ENCODE measurements at places on chromosomes 4 and X. TPM values are rescaled to one million over a fixed set of nuclear protein-coding genes. Genes with fewer than 3 reads are reported as not detected.

The RS1 gene
- not detected for total RNA-seq

The HELT gene
- total RNA-seq: not detected

The PDGFC gene
- not detected for total RNA-seq

The KIAA1210 gene
- total RNA-seq: not detected

The CXCL13 gene
- total RNA-seq: 1.0 TPM

The TEX13D gene
- 0.16 TPM for total RNA-seq

The XAGE2 gene
- not detected for total RNA-seq

The NALF2 gene
- total RNA-seq: 0.32 TPM

The TACR3 gene
- not detected for total RNA-seq

GRCh38 chr4:7196736-7197135 is 4.4 kb downstream of the SORCS2 start:
- no peak overlapping the region for H3K4me3 ChIP-seq
- no peak for ATAC-seq
- H3K27ac ChIP-seq: no peak overlapping the region

- H3K36me3 ChIP-seq: no peaks in the 10 kb centered on the region
- no peaks in the 10 kb centered on the region for H3K4me1 ChIP-seq
- H3K4me3 ChIP-seq: no peak overlapping the region
- no peak overlapping the region for H3K27ac ChIP-seq
- no peak for ATAC-seq
Observed at GRCh38 chr4:128384765-128385598, 97.4 kb upstream of the PGRMC2 start.

DNA sequence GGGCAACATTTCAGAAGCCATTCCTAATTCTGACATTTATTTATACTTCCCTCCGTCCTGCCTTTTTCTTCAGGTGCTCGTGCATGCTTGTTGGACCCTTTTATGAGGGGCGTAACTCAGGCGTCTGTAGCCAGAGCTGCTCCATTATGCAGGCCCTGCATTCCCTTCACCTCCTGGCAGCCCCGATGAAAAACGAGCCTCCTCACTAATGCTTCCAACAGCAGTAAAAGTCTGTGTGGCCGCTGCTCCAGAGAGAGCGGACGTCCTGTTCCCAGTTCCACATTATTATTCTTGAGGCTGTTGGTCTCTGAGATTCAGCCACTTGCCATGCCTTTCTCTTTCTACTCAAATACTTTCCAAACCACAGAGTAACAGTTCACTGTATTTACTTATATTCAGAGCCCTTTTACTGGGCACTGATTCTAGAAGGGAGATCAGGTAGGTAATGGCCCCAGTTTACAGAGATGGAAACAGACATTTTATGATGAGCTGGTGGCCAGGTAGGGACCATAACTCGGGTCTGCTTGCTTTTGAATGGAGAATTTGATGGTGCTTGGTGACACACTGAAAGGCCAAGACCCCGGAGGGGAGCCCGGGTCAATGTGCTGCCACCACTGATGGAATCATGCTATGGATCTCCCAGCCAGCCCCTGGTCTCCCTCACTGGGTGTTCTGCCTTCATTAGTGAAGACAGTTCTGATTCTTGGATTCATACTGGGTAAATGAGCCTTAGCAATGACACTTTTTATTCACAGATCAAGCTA is 101.0 kb downstream of the GATB start:
- H3K4me1 ChIP-seq: peaks cover 8% of the 10 kb centered on the region
- ATAC-seq: no peak
- H3K4me3 ChIP-seq: no peak overlapping the region
- H3K27ac ChIP-seq: peak overlapping the region; percentile 74
- no peaks in the 10 kb centered on the region for H3K36me3 ChIP-seq
- no peaks in the 10 kb centered on the region for H3K27me3 ChIP-seq

GRCh38 chr4:22573641-22574040 is 57.8 kb upstream of the ADGRA3 start:
- H3K4me3 ChIP-seq: no peak overlapping the region
- H3K36me3 ChIP-seq: no peaks in the 10 kb centered on the region
- no peaks in the 10 kb centered on the region for H3K4me1 ChIP-seq
- no peak overlapping the region for H3K27ac ChIP-seq
- no peak for ATAC-seq

- peak overlapping the region; percentile 92 for H3K4me3 ChIP-seq
- H3K27ac ChIP-seq: no peak overlapping the region
- no peaks in the 10 kb centered on the region for H3K27me3 ChIP-seq
- peaks cover 16% of the 10 kb centered on the region for H3K4me1 ChIP-seq
- peaks cover 69% of the 10 kb centered on the region for H3K36me3 ChIP-seq
Observed at GRCh38 chr4:121822047-121822446, 1.6 kb downstream of the CCNA2 start.

- H3K4me1 ChIP-seq: no peaks in the 10 kb centered on the region
- no peaks in the 10 kb centered on the region for H3K27me3 ChIP-seq
- no peaks in the 10 kb centered on the region for H3K36me3 ChIP-seq
- no peak overlapping the region for H3K4me3 ChIP-seq
- no peak for ATAC-seq
Observed at GRCh38 chrX:143298663-143299241, 218.5 kb downstream of the SPANXN3 start.

DNA sequence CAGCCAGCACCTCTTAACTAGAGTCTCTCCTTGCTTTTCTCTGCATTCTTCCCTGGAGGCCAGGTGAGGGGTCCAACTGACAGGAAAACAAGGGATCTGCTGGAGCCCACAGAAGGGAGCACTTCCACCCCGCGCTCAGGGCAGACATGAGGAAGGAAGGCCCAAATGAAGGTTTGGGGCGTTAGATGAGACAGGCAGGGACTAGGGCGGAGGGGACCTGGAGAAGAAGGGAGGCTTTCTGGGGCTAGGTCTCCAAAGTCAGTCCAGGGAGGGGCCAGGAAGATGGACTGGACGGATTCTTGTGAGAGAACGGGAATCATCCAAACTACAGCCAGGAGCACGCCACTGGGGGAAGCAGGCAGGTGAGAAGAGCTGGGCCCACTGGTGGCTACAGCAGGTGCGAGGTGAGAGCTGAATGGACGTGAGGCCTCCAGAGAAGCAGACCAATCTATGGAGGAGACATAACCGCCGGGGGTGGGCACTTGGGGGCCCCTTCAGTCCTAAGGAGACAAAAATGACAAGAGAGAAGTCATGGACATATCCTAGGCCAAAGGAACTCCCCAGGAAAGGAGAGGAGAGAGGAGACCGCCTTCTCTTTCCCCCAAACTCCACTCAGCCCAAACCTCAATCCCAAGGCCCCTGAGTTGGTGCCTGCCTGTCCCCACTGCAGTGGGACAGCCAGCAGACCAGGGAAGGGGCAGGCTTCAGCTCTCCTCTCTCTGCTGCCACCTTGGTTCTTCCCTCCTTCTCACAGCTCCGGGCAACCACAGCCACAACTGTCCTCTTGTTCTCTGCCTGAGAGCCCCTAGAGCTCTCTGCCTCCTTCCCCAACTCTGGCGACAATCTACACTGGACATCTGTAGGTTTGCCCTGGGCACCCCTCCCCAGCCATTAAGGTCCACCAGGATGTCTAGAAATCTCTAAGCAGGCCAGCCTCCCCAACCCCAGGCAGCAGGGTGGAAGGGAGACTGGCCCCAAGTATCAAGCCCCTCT is 7.0 kb downstream of the APLN start:
- H3K4me1 ChIP-seq: no peaks in the 10 kb centered on the region
- no peaks in the 10 kb centered on the region for H3K36me3 ChIP-seq
- no peak for ATAC-seq
- no peak overlapping the region for H3K4me3 ChIP-seq
- no peak overlapping the region for H3K27ac ChIP-seq
- H3K27me3 ChIP-seq: no peaks in the 10 kb centered on the region

DNA sequence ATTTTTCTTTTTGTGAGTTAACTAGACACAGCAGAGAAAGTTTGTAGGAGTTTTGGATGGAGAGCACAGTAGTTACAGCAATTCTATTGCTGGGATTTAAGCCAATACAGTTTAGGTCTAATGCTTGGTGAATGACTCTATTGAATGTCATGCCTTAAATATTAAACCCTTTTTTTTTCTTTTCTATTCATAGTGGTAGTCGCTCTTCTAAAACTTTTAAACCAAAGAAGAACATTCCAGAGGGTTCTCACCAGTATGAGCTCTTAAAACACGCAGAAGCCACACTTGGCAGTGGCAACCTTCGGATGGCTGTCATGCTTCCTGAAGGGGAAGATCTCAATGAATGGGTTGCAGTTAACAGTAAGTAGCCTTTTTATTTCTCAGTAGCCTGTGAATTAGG is 34.8 kb upstream of the DCK start:
- H3K36me3 ChIP-seq: peaks cover 9% of the 10 kb centered on the region
- no peaks in the 10 kb centered on the region for H3K27me3 ChIP-seq
- no peak overlapping the region for H3K4me3 ChIP-seq
- ATAC-seq: no peak

GRCh38 chrX:148615491-148615890 is 115.1 kb downstream of the AFF2 start:
- no peaks in the 10 kb centered on the region for H3K36me3 ChIP-seq
- no peak overlapping the region for H3K27ac ChIP-seq
- no peaks in the 10 kb centered on the region for H3K4me1 ChIP-seq

GRCh38 chr4:2079006-2079405 is 19.9 kb downstream of the NAT8L start:
- no peak overlapping the region for H3K27ac ChIP-seq
- ATAC-seq: no peak
- no peaks in the 10 kb centered on the region for H3K4me1 ChIP-seq
- H3K27me3 ChIP-seq: no peaks in the 10 kb centered on the region
- H3K36me3 ChIP-seq: no peaks in the 10 kb centered on the region
- no peak overlapping the region for H3K4me3 ChIP-seq

DNA sequence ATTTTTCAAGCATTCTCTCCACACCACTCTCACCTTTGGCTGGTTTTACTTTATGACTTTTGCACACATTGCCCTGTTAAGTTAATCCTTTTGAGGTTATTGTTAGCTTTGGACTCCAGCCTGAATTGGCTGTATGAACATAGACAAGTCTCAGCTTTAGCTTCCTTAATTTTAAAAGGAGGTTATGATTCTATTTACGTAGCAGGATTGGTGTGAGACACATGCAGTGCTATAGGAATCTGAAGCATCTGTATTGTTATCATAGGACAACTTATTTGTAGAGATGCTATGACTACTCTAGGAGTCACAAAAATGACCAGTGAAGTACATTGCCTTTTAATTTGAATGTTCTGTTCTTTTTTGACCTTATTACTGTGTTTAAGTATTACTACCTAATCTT is 15.7 kb downstream of the PGAM4 start:
- ATAC-seq: no peak
- no peak overlapping the region for H3K27ac ChIP-seq
- no peak overlapping the region for H3K4me3 ChIP-seq
- no peaks in the 10 kb centered on the region for H3K36me3 ChIP-seq
- no peaks in the 10 kb centered on the region for H3K27me3 ChIP-seq

DNA sequence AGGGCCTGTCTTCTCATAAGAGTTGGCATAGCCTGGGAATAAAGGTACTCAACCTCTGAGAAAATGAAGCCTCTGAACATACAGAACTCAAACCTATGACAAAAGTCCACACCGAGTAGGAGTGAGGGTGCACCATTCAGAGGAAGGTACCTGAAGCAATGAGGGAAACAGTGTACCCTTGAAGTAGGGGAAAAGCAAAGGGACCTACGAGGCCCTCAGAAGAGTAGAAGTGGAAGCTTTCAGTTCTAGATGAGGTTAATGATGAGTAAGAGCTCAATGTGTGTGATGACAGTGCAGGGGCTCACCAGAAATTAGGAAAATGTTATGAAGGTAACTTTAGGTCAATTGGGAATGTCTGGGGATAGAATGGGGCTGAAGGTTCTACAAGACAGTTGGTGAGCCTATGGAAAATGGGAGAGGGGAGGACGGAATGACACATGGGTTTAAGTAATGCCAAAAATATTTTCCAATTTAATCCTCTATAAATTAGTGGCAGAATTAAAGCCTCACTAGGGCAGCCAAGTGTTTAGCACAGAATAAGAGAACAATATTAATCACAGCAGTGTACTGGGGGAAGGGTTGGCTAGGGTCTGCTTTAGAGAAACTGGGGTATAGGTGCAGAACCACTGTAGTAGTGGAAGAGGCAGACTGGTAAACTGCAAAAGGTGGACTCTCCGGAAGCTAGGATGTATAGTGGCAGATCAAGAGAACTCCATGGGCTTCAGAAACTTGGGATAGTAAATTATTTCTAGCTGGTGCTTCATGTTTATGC is 39.8 kb downstream of the RAB33A start:
- no peaks in the 10 kb centered on the region for H3K27me3 ChIP-seq
- peak overlapping the region; percentile 78 for H3K4me3 ChIP-seq
- peaks cover 25% of the 10 kb centered on the region for H3K4me1 ChIP-seq
- H3K36me3 ChIP-seq: peaks cover 68% of the 10 kb centered on the region

DNA sequence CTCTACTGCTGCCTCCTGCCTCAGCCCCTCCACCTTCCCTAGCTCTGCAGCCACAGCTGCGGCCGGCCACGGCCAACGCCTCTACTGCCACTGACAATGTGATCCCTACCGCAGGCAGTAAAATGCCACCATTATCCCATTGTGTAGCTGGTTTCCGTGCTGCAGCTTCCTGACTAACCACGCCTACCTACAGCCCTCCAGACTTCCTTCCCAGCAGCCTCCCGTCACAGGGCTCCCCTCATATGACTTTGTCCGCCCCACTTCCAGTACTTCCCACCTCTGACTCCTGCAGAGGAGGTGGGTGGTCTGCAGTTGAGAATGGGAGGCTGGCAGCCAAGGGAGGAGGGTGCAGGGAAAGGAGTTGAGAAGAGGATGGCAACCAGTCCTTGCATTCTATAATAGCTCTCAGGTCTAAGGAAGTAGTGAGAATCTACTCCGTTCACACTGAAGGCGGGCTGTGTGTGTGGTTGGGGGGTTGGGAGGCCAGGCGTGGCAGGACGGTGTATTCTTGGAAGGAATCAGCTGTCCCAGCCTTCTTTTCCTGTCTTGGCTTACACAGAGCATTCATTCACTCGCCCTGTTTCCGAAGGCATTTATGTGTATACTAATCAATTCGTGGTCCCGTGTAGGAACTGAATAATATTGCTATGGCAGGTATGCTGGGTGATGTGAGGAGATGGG is 33.1 kb upstream of the USP51 start:
- no peaks in the 10 kb centered on the region for H3K36me3 ChIP-seq
- no peaks in the 10 kb centered on the region for H3K4me1 ChIP-seq
- H3K4me3 ChIP-seq: no peak overlapping the region
- H3K27me3 ChIP-seq: peaks cover 6% of the 10 kb centered on the region

DNA sequence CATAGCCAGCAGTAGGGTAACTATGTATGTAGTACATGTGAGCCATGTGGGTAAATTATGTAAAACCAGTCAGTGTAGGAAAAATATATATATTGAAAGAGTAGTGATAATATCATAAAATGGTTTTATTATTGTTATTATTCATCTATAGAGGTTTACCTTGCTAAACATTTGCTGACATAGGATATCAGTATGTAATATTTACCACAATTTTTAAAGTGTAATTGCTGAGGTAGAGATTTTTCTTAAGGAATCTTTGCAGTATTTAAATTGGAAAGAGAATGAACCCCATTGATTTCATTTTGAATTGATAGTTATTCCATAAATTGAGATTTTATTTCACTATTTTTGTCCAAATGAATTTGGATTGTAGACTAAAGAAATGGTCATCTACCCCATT is 27.1 kb downstream of the SLAIN2 start:
- H3K27me3 ChIP-seq: no peaks in the 10 kb centered on the region
- no peak overlapping the region for H3K27ac ChIP-seq
- H3K4me3 ChIP-seq: no peak overlapping the region
- H3K4me1 ChIP-seq: peaks cover 19% of the 10 kb centered on the region

GRCh38 chr4:189837471-189837870 is 103.2 kb upstream of the FRG1 start:
- no peak overlapping the region for H3K27ac ChIP-seq
- ATAC-seq: no peak
- no peaks in the 10 kb centered on the region for H3K4me1 ChIP-seq

- no peaks in the 10 kb centered on the region for H3K36me3 ChIP-seq
- no peaks in the 10 kb centered on the region for H3K4me1 ChIP-seq
- no peak for ATAC-seq
- H3K27me3 ChIP-seq: no peaks in the 10 kb centered on the region
- H3K4me3 ChIP-seq: no peak overlapping the region
- H3K27ac ChIP-seq: no peak overlapping the region
Observed at GRCh38 chr4:186846426-186846825, 122.8 kb upstream of the FAT1 start.
